ENCODE measurements at places on chromosomes 2 and 18. TPM values are rescaled to one million over a fixed set of nuclear protein-coding genes. Genes with fewer than 3 reads are reported as not detected.
A peak's percentile ranks its signal among the peaks of the same experiment; 100 is the strongest.

Gene FAM161A
- total RNA-seq = 1.3 TPM

Gene ENOSF1
- total RNA-seq = 24.5 TPM

Gene TFCP2L1
- total RNA-seq = 50.5 TPM

- DNase-seq = peak; percentile 1
These were observed 209.7 kb upstream of the PARD3B start for GRCh38 chr2:204335451-204336058.
